ENCODE measurements at places on chromosomes 5 and 9.
A peak's percentile ranks its signal among the peaks of the same experiment; 100 is the strongest.

- DNase-seq: no peak
Measured at GRCh38 chr9:128298535-128299482, 22.7 kb downstream of the SWI5 start.

DNA sequence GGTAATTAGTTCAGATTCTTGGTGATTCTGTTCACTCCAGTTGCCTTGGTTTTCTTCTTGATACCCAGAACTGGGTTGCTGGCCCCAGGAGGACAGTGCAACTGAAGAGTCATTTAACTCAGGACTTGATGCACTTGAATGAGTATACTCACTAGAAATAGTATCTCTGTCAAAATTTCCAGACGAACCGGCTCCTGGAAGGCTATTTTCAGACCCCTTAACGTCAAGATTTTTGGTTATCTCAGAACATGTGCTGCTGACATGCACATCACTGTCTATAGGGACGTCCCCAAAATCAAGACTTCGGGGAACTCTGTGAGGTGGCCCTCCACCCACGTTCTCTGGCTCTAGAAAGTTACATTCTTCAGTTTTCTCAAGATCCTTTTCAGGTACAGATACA is 56.7 kb upstream of the PCA3 start:
- DNase-seq: no peak

- DNase-seq: no peak
Measured at GRCh38 chr9:101191723-101192122, 163.2 kb downstream of the PLPPR1 start.

DNA sequence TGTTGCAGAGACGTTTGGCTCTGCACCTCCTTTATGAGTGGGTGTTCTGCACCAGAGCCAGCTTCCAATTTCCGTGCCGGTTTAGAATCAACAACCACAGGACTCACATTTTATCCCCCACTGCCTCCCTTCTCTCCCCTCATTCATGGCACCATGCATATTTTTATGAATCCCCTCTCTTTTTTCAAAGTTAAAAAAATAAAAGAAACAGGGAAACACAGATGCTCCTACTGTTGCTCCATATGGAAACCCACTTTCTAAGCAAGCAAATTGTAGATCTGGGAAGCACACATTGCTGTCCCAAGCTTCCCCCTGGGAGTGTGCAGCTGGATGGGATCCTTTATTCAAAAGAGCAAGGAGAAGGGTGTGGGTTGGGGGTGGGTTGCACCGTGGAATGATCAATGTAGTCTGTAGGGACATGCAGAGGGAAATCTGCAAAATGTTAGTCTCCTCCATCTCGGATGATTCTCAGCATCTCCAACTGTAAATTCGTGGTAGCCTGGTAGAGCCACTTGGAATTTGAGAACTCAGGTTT is 410.0 kb upstream of the ADAMTSL1 start:
- DNase-seq: no peak

GRCh38 chr5:98727686-98728085 is 45.8 kb upstream of the RGMB start:
- DNase-seq: no peak

GRCh38 chr9:134966270-134966669 is 48.6 kb upstream of the FCN1 start:
- DNase-seq: no peak

DNA sequence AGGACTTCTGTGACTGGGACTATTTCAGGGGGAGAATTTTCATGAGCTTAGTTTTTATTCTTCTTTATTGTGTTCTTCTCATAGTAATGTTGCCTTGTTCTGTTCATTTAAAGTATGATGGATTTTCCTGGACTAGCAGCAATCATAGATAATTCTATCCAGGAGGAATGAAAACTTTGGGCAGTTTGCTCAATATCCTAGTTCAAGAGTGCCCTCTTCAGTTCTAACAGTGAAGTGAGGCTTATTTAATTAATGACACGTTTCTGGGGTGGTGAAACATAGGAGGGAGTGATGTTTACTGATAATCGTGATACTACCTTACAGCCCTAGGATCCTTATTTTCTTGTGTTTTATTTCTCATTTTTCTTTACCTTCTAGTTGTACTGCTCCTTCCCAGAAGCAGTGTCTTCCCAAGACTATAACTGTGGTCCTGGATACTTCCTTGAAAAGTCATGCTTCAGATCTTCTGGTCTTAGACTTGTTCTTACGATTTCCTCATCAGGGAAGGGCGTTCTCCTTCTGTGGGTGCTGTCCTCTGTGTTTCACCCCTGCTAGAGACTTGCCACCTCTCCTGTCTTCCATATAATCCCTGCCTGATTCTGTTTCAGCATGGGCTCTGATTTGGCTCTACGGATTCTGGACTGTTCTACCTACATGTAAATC is 57.4 kb downstream of the CFAP95 start:
- no peak for DNase-seq

- DNase-seq: no peak
Measured at GRCh38 chr9:128025736-128026135, 41.4 kb downstream of the NAIF1 start.

- DNase-seq: no peak
Measured at GRCh38 chr9:87783180-87783579, 57.3 kb downstream of the CTSL start.

DNA sequence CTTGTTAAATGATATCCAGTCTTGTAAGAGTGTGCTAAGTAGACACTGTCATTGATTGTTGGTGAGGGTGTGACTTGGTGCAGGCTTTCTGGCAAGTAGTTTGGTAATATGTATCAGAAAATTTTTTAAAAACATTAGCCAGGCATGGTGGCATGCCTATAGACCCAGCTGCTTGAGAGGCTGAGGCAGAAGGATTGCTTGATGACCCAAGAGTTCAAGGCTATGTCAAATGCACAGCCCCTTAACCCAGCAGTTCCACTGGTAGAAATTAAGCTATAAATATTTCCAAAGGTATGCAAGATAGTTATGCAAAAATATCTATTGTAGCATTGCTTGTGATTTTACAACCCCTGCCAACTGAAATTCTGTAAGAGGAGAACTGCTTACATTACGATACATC is 24.2 kb downstream of the ZBTB43 start:
- no peak for DNase-seq

- no peak for DNase-seq
Measured at GRCh38 chr5:91103353-91104061, 279.6 kb downstream of the ARRDC3 start.

DNA sequence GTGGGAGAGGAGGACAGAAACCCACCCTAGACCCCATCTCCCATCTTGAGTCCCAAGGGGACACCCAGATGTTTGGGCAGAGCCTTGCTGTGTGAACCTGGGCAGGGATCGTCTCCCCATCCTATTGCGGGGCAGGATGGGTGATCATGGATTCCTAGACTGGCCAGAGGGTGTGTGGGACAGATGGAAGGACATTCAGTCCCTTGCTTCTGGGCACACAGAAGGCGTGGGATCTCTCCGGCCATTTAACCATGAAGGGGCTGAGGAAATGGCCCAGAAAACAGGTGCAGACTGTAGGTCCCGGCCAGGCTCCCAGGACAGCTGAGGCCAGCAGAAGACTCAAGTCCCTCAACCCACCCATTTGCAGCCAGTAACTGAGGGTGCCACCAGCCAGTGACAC is 29.9 kb downstream of the PTGES start:
- DNase-seq: no peak

DNA sequence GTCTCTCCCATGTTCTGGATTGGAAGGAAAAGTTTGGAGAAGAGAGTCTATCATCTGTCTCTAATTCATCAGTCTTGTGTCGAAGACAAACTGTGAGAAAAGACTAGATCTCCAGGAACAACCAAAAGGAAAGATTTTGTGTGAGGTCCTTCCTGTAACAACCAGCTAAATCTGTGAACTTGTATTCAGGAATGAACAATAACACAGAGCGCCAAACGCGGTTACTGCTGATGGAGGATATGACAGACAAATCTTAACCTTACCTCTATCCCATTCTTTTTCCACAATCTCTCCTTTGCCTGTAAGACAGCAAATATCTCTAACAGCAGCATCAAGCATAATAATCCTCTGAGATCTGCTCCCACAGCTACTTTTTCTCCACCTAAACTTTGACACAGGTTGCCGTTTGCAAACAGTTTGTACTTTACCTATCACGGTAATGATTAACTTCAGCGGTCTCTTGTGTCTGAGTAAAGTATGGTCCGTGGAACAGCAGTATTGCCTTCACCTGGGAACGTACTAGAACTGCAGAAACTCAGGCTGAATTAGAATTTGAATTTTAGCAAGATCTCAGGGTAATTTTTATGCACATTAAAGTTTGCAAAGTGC is 387.6 kb downstream of the ELAVL2 start:
- no peak for DNase-seq

- DNase-seq: no peak
Measured at GRCh38 chr5:36722900-36723299, 116.5 kb downstream of the SLC1A3 start.

- peak; percentile 3 for DNase-seq
Measured at GRCh38 chr5:90264689-90265544, 144.6 kb downstream of the CETN3 start.

GRCh38 chr9:31185831-31186230 is 1198.6 kb upstream of the ACO1 start:
- no peak for DNase-seq

DNA sequence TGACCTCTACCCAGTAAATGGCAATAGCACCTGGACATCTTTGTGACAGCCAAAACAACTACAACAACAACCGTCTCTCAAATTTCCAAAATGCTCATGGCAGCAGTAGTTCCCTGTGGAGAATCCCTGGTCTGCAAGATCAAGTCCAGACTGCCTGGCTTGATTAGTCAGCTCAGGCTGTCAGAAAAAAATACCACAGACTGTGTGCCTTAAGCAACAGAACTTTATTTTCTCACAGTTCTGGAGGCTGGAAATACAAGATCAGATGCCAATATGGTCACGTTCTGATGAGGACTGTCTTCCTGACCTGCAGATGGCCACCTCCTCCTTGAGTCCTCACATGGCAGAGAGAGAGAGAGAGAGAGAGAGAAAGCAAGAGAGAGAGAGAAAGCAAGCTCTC is 52.3 kb upstream of the MOCS2 start:
- no peak for DNase-seq

DNA sequence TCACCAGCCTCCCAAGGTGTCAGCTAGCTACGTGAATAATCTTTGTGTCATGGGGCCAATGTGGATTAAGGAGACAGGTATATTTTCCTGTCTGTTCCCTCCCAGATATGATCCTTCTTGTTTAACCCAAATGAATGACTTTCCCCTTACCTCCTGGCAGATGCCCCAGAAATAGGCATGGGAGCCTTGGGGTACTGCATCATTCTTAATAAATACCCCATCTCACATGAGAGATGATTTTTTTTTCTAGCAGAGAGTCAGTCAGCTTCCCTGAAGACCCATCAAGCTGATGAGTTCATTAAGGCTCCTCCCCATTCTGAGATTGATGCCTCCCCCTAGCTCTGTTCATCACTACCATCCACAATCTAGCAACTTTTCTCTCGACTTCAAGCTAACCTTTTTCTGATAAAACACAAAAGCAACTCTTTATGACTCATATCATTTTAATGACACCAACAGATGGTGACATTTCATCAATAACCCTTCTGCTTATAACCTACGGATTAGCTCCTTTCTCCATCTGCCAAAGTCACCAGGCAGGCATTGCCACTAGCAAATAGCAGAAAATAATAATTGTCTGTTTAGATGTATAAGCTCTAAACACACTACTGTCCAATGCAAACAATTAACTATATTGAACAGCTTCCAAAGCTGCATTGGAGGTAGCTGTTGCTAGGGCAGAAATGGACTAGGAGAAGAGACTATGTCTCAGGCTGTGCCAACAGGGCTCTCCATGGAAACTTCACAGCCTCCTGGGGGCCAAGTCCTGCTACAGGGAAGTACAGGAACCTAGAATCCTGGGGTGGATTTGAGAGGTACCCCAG is 143.7 kb downstream of the ACER2 start:
- no peak for DNase-seq

- DNase-seq: no peak
Measured at GRCh38 chr5:59810041-59810440, 83.5 kb downstream of the PDE4D start.

- no peak for DNase-seq
Measured at GRCh38 chr5:97909541-97909940, 726.5 kb upstream of the RIOK2 start.

- no peak for DNase-seq
Measured at GRCh38 chr5:154242964-154243376, 52.4 kb downstream of the GALNT10 start.

GRCh38 chr5:15807248-15807647 is 307.3 kb downstream of the FBXL7 start:
- DNase-seq: no peak

Data from epithelial cell of proximal tubule (primary cell).